Smooth muscle cell of the brain vasculature (primary cell): ENCODE measurements at places on chromosomes 1 and 21.

GRCh38 chr1:10815858-10816195 is 19.4 kb upstream of the CASZ1 start:
- no peak for DNase-seq

DNA sequence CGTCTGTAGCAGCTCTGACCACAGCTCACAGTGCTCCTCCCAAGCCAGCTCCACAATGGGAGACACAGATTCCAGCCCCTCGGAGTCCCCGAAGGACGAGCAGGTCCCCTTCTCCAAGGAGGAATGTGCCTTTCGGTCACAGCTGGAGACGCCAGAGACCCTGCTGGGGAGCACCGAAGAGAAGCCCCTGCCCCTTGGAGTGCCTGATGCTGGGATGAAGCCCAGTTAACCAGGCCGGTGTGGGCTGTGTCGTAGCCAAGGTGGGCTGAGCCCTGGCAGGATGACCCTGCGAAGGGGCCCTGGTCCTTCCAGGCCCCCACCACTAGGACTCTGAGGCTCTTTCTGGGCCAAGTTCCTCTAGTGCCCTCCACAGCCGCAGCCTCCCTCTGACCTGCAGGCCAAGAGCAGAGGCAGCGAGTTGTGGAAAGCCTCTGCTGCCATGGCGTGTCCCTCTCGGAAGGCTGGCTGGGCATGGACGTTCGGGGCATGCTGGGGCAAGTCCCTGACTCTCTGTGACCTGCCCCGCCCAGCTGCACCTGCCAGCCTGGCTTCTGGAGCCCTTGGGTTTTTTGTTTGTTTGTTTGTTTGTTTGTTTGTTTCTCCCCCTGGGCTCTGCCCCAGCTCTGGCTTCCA is 22.9 kb upstream of the VPS13D start:
- DNase-seq, result no peak

DNA sequence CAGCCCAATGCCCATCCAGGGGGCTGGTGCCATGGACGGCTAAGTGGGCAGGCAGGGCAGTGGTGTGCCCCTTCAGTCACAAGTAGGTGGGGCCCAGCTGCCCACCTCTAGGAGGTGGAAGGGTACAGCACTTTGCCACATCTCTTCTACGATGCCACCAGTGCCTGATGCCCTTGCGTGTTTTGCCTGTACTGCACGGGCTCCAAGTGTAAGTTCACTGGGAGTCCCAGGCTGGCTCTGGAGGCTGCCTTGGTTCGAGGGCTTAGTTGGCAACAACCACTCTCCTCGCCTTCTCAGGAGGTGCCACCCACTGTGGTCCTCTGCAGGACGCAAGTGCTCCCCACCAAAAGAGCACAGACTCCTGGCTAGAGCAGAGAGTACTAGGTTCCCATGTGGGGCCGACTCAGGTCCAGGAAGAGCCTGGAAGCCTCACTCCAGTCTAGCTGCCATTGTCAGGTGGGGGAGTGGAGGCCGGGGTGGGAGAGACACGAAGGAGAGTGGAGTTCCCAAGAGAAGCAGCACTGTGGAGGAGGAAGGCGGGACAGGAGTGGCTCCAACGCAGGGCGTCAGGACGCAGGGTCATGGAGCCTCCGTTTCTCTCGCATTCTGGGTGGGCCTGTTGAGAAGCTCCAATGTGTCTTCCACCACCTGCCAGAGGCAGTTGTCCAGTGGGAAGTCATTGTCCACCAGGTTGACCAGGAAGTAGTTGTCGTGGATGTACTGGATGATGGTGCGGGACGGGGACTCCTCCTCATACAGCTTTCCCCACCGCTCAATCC is 15.5 kb downstream of the MTHFR start:
- no peak for DNase-seq

DNA sequence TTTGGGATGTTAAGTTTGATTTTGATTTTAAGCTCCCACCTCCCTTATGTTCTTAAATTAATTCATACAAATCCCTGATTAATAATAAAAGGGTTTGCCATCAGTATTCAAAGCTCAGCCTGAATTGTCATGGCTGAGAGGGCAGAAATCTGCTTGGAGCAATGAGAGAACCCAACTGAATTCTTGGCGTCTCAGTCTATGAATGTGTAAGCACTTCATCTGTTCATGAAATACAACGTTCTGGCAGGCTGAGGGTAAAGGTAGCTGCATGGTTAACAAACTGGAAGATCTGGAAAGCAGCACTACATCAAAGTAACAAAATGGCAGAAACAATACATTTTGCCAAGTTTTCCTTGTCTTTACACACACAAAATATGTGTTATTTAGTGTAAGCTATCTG is 95.3 kb downstream of the ACBD6 start:
- DNase-seq, result no peak

- DNase-seq, result no peak
Measured at GRCh38 chr1:154598871-154599635, 8.9 kb downstream of the ADAR start.

DNA sequence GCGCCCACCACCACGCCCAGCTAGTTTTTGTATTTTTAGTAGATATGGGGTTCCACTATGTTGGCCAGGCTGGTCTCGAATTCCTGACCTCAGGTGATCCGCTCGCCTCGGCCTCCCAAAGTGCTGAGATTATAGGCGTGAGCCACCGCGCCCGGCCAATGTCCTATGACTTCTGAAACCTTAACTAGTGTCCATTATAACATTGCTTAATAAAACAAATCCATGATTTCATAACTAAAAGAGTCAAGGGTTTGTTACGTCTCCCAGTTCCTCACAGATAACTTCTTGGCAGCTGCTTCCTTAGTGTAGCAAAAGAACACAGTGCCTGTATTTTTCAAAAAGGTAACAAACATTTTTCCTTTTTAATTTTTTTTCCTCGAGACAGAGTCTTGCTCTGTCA is 53.6 kb downstream of the FBXO42 start:
- DNase-seq, result no peak
